Activated CD4-positive, alpha-beta T cell treated with anti-CD3 and anti-CD28 coated beads, Interleukin-2, amount 50 U/mL, for 4 hours (primary cell): ENCODE measurements at places on chromosomes 11 and 22.

DNA sequence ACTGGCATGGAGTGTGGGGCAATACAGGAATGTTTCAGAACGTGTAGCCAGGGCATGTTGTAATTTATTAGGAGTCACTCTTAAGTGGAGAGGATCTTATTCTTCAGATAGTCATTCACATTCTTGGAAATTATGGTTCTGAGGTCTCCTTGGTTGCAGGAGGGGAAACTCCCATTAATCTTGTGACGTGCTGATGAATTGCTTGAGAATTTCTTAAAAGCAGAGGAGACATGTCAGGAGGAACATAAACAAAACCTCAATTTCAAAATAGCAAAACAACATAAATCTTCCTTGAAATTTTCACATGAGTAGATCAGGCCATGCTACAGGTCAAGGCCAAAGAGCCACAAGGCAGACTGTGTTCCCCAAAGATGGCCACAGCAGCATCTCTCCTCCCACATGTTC lies 50.4 kb downstream of the ADM start:
- no peak for DNase-seq

GRCh38 chr11:13076961-13077360 lies 67.8 kb downstream of the RASSF10 start:
- DNase-seq: no peak

GRCh38 chr22:39832627-39833074 lies 60.9 kb downstream of the ENTHD1 start:
- no peak for DNase-seq

- DNase-seq: no peak
These were observed 10.6 kb downstream of the ART1 start for GRCh38 chr11:3655547-3655946.

DNA sequence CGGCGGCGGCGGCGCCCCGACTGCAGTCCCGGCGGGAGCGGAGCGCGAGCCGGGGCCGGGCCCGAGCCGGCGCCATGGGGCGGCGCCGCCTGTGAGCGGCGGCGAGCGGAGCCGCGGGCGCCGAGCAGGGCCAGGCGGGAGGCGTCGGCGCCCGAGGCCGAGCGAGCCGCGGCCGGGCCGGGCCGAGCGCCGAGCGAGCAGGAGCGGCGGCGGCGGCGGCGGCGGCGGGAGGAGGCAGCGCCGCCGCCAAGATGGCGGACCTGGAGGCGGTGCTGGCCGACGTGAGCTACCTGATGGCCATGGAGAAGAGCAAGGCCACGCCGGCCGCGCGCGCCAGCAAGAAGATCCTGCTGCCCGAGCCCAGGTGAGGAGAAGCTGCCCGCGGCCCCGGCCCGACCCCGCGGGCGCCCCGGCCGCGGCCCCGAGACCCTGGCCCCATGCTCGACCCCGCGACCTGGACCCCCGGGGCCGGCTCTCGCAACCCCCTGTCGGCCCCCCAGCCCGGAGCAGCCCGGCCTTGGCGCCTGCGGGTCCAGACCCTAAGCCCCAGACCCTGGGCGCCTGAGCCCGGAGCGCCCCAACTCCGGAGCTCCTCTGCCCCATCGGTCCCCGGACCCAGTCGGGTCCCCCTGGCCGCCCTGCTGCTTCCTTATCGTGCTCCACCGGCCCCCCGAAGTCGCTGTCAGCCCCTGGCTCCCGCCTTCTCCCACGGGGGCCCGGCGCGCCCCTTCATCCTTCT lies at the start of gene GRK2:
TSS of gene GRK2 (plus strand) at position 25 of the 739 bp plus-strand sequence. CDS start at position 252, 227 bp downstream.
- no peak for DNase-seq

- no peak for DNase-seq
These were observed 27.4 kb downstream of the IGLL5 start for GRCh38 chr22:22914726-22915669.

DNA sequence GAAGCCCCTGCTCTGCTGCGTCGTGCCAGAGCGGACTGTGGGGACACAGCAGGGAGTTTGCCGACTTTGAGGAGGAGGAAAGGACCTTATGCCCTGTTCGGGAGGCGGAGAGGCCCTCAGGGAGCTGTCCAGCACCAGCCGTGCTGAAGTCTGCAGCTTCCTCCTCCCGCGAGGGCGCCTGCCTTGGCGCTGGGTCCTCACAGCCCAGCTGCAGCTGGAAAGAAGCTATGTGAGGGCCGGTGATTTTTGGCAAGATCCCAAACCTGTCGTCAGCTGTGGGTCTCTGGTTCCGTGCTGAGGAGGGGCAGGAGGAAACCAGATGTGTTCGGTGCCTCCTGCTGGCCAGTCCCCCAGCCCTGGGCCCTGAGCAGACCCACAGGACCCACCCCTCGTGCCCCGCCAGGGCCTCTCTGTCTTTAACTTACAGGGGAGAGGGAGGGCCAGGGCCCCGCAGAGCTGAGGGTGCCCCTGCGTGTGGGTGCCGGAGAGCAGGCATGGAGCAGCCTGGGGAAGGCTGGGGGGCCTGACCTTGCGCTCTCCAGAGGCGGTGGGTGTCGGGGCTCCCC lies 12.0 kb downstream of the BRSK2 start:
- DNase-seq: no peak

DNA sequence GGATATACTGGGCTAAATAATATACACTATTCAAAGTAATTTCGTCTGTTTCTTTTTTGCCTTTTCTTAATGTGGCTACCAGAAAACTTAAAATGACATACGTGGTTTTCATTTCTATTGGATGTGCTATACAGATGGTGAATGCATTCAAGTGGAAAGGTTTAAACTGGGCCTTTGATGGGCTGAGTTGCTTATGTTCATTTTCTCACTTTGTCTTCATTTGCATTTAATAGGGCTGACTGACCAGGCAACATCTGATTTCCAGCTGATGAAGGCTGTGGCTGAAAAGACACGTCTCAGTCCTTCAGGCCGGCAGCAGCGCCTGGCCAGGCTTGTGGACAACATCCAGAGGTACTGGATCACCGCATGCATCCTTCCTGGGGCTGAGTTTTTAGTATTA lies 27.9 kb downstream of the PIWIL4 start:
- no peak for DNase-seq

- no peak for DNase-seq
These were observed 70.5 kb downstream of the RPUSD4 start for GRCh38 chr11:126140926-126141280.

- no peak for DNase-seq
These were observed 103.2 kb downstream of the ZBTB16 start for GRCh38 chr11:114162719-114163123.

GRCh38 chr22:46770151-46770641 lies 7.7 kb downstream of the TBC1D22A start:
- no peak for DNase-seq

GRCh38 chr11:15745266-15745665 lies 611.1 kb downstream of the SOX6 start:
- DNase-seq: no peak

DNA sequence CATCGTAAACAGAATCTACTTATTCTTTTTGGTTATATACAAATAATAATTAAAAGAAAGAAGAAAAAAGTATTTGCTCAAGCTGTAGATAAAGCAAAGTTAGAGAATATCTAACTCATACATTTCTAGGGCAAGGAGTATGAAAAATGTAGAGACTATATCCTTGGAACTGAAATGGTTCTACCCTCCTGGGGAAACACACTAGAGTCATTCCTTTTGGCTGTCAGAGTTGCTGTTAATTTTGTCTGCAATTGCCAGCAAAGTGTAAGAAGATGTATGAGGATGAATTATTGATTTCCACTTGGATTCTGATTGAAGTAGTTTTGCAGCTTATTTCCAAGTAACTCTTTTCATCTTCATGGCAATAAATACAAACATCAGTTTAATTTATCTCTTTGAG lies 69.1 kb downstream of the SLC17A6 start:
- DNase-seq: no peak

- DNase-seq: no peak
These were observed 131.9 kb downstream of the SHANK2 start for GRCh38 chr11:71120471-71120896.

DNA sequence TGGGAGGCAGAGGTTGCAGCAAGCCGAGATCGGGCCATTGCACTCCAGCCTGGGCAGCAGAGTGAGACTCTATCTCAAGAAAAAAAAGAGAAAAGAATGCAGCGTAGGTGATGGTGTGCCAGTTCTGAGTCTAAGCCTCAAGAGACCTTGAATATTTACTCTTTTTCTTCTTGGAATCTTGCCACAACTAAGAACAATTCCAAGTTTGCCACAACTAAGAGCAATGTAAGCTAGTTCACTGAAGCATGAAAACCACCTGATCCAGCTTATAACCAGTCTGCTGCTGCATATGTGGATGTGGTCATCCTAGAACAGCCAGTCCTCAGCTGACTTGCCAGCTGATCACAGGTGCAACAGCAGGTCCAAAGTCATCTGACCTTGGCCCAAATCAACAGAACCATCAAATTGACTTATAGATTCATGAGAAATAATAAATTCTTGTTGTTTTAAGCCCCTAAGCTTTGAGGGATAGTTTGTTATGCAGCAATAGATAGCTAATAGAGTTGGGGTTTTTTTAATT lies 25.4 kb upstream of the SEZ6L start:
- no peak for DNase-seq

DNA sequence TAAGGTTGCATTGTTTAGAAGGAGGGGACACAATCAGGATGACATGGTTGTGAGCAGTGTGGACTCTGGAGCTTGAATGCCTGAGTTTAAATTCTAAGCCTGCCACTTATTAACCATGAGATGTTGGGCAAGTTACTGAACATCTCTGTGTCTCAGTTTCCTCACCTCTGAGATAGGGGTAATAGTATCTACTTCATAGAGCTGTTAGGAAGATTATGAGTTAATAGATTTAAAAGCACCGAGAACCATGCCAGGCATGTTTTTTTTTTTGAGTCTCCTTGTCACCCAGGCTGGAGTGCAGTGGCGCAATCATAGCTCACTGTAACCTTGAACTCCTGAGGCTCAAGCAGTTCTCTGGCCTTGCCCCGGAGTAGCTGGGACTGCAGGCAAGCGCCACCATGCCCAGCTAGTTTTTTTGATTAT lies 33.3 kb downstream of the ST14 start:
- DNase-seq: no peak

GRCh38 chr11:15971215-15971546 lies 385.2 kb downstream of the SOX6 start:
- no peak for DNase-seq

DNA sequence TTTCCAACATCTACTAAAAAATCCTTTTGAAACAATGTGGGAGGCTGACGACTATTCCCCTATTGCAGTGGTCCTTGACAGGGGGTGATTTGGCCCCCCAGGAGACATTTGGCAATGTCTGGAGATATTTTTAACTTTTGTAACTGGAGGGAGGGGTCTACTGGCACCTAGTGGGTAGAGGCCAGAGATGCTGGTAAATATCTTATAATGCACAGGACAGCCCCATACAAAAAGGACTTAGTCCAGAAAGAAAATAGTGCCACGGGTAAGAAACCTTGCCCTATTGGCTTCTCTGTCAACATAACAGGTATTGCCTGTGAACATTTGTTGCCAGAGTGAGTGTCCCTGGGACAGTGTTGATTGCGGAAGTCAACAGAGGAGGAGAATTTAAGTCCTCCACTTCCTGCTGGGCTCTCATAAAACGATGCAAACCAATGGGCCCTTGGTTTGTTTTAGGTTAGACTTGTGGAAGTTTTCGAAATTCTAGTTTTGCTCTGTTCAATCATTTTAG lies 101.6 kb downstream of the MAML2 start:
- DNase-seq: no peak

DNA sequence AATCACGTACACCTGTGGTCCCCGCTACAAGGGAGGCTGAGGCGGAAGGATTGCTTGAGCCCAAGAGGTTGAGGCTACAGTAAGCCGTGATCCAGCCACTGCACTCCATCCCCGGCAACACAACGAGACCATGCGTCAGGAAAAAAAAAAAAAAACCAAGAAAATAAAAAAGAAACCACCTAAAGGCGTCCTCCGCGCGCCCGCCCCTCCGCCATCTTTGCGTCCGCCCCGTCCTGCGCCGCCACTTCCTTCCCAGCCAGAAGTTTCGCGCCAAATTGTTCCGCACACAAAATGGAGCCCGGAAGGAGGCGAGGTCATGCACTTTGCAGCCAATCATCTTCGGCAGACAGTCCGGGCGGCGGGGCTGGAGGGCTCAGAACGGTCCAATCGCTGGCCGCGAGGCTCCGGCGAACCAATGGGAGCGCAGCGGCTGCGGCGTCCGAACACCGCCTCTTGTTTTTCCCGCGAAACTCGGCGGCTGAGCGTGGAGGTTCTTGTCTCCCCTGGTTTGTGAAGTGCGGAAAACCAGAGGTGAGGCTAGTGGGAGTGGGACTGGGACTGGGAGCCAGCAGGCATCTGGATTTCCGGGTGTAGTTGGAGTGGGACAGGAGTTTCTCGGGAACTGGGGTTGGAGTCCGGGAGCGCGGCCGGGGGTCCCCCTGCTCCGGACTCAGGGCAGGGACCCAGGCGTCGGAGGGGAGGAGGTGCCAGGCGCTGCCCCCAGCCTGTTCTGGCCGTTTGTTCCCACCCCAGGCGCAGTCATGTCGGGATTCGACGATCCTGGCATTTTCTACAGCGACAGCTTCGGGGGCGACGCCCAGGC lies at the start of gene MCM5:
TSS of gene MCM5 (plus strand) at position 463 of the 823 bp plus-strand sequence. CDS start at position 762, 299 bp downstream.
- peak; percentile 96 for DNase-seq

- no peak for DNase-seq
These were observed 23.9 kb downstream of the MCHR1 start for GRCh38 chr22:40703174-40703573.

DNA sequence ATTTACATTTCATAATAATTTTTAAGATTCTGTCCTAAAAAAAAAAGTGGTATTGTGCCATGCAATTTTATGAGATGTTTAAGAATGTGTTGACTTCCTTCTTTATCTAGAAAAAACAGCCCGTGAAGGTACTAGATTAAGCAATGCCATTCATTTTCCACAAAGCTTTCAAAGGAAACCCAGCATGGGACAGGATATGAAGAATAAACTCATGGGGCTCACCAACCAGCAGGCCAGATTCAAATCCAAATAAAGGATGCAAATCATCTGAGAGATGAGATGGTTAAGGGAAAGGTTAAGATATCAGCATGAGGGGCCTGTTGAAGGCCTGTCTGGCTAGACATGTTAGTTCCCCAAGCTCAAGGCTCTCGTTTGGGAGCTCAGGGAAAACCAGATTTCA lies 199.1 kb downstream of the SWAP70 start:
- no peak for DNase-seq

DNA sequence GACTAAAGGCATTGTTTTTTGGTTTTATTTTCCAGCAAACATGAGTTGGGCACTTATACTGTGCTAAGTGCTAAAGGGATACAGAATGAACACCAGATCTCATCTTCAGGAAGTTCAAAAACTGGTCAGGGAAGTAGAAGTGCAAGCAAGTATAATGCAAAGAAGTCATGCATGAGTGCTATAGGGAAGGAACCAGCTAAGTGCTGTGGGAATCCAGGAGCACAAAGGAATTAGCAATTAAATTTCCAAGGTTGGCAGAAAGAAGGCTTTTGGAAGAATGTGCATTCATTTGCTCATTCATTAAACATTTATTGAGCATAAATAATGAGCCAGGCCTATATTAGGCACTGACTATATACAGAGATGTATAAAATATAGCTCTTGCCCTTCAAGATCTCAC lies 143.7 kb upstream of the ARHGAP42 start:
- no peak for DNase-seq

GRCh38 chr11:96178049-96178886 lies 164.7 kb downstream of the MAML2 start:
- DNase-seq: no peak

GRCh38 chr22:35376728-35377472 lies 4.0 kb upstream of the HMOX1 start:
- DNase-seq: peak; percentile 30
